ENCODE measurements at places on chromosomes 2 and 18.

GRCh38 chr18:12885500-12885899 is 1.5 kb upstream of the PTPN2 start:
- no peak for DNase-seq

DNA sequence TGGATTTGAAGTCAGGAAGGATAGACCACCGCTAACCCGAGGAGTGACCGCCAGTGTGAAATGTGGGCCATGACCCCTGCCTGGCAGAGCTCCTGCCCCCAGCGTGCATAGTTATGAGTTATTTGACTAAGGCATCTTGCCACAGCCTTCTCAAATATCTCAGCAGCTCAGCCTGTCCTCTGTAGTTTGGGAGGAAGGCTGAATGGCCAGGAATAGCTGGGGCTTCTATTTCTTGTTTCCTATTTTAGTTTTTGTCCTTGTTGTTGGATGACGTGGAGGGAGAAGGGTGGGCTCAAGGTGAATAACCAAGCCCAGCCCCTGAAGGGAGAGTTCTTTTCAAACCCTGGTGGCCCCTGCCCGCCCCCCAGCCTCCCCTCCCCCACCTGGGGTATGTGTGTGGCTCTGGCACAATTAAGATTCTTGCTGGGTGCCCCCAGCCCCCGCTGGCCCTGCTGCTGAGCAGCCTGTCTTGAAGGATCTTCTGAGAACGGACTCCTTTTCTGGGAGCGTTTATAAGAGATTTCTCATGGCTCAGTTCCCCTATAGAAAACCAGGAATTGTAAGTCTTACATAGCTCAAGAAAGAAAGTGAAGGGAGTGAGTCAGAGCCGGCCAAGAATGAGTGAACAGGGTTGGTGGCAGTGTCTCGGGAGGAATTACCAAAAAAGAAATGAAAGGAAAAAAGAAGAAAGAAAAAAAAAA is 157.4 kb downstream of the GLI2 start:
- DNase-seq, result no peak

- no peak for DNase-seq
These were observed 10.6 kb upstream of the MPP4 start for GRCh38 chr2:201709049-201709448.

DNA sequence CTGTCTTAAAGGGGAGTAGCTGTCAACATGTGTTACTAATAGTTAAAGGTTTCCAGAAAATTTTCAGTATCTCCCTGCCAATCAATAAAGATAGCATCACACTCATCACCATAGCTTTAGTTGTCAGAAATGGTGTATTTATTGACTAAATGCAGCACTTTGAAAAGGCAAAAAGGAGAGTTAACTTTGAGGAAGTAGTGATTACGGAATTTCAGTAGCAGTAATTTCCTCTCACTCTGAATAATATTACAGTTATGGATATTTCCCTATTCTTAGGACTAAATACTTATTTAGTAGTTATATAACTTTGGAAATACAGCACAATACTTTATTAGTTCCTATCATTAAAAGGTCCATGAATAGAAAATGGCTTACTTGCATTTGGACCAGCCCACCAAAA is 250.5 kb downstream of the CAMKMT start:
- DNase-seq, result no peak

DNA sequence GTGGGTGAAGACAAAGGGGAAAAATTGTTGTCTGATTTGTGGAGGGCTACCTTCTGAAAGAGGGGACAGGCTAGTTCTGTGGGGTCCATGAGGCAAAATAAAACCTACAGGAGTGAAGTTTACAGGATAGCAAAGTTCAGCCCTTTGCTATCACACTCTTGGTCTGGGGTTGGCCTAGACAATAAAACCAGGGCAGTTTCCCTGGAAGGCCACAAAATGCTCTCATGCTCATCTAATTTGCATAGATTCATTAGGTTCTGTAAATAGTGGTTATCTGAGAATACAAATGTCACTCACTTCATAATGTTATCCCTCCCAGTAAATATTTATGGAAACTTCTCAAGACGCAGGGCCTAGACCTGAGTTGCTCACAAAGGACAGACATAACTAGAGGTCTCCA is 63.6 kb downstream of the INSIG2 start:
- DNase-seq, result no peak

DNA sequence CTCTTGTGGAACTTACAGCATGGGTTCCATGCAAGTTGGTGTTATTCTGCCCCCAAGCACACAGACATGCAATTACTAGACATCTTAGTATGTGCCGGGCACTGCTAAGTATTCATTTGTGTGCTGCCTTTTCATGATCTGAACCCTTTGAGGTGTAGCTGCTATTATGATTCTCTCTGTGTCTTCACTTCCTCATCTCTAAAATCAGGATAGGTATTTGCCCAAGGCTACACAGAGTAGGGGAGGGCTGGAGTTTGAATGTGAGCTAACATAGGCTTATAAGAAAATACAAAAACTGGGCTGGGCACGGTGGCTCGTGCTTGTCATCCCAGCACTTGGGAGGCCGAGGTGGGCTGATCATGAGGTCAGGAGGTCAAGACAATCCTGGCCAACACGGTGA is 27.2 kb downstream of the FASTKD2 start:
- DNase-seq, result no peak

- no peak for DNase-seq
These were observed 206.8 kb upstream of the TNP1 start for GRCh38 chr2:217066510-217067270.

DNA sequence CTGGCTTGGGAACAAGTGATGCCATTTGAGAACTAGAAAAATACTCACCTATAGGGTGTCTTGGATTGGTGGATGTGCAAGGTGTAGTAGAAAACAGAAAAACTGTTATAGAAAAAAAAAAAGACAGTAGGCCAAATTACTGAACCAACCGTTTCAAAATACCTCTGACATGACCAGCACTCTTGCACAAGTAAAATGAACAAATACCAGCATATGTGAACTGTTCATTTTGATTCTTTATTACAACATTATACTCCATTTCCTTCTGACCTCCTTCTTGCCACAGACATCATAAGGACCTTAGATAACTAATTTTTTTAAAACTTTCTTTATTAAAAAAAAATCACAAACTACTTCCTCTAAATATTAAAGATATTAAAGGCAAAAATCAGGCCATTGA is 125.5 kb downstream of the ATAD2B start:
- no peak for DNase-seq

DNA sequence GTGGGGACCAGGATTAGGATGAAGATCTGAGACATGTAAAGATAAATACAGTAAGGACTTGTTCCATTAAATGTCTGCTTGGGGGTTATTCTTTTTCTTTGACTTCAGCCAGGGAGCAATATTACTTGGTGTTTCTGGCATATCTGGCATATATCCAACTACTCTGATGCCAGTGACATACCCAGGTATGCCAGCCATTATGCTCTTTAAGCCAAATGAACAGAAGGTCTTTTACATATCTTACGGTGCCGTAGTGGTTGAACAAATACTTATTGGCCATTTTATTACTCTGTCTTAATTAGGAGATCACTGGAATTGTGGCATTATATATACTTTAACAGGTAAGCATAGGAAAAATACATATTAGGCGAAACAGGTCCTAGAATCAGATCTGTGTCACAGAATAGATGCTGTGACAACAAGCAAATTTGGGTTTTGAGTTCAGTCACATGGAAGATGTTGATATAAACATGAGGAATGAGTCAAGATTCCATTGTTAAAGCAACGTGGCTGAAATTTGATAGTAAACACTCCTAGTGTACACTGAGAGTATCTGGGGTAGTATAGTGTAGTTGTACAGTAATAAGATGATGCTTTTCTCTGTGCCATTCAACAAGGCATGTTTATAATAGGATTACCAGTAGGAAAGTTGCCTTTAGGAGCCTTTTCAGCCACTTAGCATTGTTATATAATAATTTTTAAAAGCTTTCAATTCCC is 62.6 kb downstream of the KCTD18 start:
- DNase-seq, result no peak

GRCh38 chr2:74391209-74391579 is 11.1 kb upstream of the DCTN1 start:
- DNase-seq, result no peak

DNA sequence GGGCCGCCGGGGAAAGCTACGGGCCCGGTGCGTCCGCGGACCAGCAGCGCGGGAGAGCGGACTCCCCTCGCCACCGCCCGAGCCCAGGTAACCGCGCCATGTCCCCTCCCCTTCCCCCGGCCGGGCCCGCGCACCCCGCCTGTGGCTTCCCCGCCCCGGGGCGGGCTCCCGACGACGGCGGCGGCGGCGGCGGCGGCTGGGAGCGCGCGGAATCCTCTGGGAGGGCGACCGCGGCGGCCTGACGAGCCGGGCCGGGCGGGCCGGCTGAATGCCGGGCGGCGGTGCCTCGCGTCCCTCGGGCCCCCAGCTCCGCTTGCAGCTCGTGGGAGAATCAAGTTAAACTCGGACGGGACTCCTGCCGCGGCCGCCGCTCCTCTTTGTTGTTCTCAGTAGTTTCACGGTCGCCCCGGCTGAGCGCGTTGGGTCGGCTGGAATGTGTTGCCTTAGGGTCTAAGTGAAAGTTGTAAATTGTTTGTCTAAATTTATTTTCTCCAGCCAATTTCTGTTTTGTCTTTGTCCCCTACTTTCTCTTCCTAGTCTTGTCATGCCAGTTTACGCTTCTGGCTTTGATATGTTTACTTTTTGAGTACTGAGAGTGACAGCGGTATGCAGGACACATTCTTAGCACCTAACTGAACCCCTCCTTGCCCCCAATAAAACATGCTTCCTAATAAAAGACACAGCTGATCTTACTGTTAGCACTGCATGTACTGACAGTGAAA is 685 bp downstream of the SMAD4 start:
- DNase-seq, result peak; percentile 32

All from anterior cingulate cortex (tissue), 58 donors.